ENCODE measurements at places on chromosomes 1 and 21.

GRCh38 chr1:50542362-50542761, 119.1 kb upstream of the DMRTA2 start:
- no peak for DNase-seq

GRCh38 chr1:44811234-44811633, 2.9 kb downstream of the BTBD19 start:
- no peak for DNase-seq

DNA sequence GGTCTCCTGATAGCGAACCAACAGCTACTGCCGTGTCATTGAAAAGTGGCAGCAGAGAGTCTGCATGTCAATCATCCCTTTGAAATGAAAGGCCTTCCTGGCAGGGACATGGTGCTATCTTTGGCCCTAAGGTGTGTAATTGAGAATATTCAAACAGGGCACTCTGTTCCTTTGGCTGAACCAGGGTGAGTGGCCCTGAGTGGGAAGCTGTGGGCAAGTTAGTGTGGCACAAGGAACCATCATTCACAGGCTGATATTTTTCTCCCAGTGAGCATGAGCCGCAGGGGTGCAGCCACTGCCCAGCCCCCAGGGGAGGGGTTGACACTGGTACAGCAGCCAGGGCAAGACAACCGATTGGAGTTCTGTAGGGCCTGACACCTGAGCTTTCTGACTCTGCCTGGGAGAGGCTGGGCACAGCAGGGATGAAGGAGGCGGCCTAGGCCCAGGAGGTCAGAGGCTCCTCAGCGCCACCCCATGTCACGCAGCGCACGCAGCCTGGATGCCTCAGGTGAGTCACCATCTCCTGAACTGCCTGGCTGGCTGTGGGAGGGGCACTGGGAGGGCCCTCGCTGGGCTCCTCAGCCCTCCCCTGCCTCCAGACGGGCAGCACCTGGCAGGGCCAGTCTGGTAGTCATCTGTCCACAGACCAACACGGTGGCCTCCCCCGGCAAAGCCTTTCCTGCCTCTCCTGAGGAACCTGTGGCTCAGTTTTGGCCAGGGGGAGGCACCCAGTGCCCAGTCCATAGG, 13.2 kb downstream of the QSOX1 start:
- DNase-seq, result no peak

- DNase-seq, result no peak
These were observed 1084.2 kb upstream of the NCAM2 start for GRCh38 chr21:19914028-19914427.

GRCh38 chr1:32487182-32487581, 22.3 kb downstream of the ZBTB8B start:
- no peak for DNase-seq

DNA sequence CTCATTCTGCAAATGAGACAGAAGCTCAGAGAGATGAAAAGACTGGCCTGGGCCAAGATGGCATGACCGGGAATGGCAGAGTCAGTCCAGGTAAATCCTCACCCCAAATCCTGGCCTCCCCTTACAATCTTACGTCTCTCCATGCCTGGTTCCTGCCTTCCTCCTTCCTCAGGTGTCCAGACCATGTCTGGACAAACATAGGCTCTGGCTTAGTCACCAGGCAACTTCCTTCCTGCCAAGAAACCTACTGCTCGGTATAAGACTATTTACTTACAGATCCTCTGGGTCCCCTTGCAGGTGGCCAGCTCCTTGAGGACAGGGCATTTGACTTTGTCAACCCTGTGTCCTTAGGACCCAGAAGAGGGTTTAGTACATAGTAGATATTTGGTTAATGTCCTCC, 69.4 kb upstream of the ROR1 start:
- no peak for DNase-seq

DNA sequence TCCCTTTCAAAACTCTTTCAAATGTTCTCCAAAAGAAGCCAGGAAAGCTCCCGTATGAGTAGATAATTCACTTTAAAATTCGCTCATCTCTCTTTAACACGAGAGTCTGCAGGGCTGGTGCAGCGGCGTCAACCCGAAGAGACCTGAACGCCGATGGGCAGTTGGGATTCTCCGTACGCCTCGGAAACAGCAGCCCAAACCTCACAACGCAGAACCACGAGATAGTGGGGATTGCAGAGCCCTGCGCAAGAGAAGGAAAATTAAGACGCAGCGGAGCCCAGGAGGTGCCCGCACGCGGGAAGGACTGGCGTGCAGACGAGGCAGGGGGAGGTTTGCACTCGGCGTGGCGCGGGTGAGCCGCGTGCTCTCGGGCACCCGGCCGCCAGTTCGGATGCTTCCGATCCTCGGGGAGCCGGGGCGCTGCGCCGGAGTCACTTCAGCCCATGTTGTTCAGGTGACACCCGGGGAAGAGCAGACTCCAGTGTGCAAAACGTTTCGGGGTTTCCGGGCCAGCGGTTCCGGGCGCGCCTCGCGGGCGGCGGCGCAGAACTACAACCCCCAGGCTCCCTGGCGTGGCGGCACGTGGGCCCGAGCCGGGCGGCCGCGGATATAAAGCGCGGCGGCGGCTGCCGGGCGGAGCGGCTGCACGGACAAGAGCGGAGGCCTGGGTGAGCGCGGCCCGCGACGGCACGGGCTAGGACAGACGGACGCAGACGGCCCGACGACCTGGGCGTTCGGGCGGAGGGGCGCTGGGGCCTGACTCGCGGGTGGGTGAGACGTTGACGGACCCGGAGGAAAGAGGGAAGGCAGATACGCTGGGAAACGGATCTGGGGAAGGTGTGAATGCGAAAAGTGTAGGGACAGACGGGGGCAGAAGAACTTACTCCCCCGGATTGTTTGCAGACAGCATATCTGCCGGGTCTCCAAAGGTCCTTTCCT, at the start of gene NPL:
NPL (plus strand) TSS at position 636 of the 939 bp plus-strand sequence. CDS start 4,599 bp downstream, outside the sequence.
- peak; percentile 95 for DNase-seq

- DNase-seq, result no peak
These were observed 415.7 kb upstream of the ZP4 start for GRCh38 chr1:238306411-238306810.

GRCh38 chr21:38311765-38312164, 55.0 kb downstream of the KCNJ15 start:
- DNase-seq, result no peak

DNA sequence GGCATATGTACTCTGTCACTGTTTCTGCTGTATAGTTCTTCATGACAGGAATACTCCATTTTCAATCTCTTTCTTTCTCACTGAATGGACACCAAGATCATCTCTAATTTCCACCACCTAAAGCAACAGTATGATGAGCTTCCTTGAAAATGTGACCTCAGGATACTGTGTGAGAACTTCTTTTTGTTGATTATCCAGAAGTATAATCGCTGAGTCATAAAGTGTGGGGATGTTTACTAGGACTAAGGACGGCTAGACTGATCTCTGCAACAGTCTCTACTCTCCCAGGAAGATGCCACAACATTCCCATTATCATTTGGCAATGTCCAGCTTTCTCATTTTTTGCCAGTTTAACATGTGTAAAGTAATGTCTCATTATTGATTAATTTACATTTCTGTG, 70.3 kb downstream of the TNFSF18 start:
- no peak for DNase-seq

All from NCI-H526 treated with DMSO at 0.1 percent for 48 hours (cell line).